Cortex of kidney (tissue), 1 donor: ENCODE measurements at places on chromosomes 16 and 17.

- no peak for DNase-seq
Observed at GRCh38 chr16:22316411-22316811, 19.2 kb downstream of the POLR3E start.

- no peak for DNase-seq
Observed at GRCh38 chr17:12730421-12730820, 58.9 kb upstream of the ARHGAP44 start.

DNA sequence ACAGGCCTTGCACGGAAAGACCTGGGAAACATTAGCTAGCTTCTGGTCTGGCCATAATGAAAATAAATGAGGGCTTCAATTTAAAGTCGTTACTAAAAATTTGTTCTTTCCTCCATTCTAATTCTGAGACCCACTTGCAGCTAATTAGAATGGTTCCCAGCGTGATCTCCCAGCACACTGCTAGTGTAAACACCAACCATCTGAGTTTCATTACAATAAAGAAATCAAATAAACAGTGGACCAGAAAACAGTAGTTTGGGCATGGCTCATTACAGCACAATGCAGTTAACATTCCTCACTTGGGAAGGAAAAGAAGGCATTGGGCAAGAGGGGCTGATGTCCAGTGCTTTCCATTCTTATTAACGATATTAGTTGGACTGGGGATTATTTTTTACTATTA is 410.9 kb upstream of the SOX9 start:
- DNase-seq: no peak

DNA sequence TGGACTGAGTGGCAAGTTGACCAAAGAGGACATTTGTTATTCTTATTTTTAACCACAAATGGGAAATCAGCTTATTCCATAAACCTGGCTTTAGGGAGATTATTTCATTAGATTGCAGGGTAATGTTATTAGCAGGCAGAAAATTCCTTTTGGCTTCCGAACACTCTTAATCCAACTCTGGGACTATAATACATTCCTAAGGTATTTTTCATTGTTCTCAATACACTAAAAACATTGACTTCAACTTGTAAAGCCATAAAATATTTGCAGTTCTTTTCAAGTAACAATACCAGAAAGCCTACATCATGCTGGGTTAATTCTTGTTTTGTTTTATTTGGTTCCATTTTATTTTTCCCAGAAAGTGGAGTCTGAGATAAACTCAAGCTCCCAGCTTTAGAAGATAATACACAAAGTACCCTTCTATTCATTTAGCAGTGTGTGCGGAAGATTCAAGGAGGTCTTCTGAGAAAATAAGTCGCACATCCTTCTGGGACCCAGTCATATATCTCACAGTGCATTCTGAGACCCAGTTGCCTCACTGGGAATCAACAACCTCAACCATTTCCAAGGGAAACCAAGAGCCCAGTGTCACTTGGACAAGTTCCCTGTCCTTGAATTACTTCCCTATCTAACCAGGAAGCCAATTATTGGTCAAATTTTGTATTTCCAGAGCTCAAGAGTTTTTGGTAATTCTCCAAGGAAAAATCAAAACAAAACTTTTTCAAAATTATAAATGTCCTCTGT is 389.6 kb upstream of the DYNLRB2 start:
- no peak for DNase-seq

GRCh38 chr16:65102326-65102725 is 19.5 kb downstream of the CDH11 start:
- no peak for DNase-seq

DNA sequence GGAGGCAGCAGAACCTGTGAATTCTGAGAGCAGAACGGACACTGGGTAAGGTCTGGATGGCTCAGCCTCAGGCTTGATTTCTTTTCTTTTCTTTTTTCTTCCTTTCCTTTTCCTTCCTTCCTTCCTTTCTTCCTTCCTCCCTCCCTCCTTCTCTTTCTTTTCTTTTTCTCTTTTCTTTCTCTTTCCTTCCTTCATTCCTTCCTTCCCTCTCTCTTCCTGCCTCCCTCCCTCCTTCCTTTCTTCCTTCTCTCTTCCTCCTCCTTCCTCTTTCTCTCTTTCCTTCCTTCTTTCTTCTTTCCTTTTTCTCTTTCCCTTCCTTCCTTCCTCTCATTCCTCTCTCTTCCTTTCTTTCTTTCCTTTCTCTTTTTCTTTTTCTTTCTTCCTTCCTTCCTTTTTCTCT is 38.0 kb downstream of the OR3A1 start:
- no peak for DNase-seq

- DNase-seq: no peak
Observed at GRCh38 chr17:49204516-49204915, 5.9 kb downstream of the GNGT2 start.

DNA sequence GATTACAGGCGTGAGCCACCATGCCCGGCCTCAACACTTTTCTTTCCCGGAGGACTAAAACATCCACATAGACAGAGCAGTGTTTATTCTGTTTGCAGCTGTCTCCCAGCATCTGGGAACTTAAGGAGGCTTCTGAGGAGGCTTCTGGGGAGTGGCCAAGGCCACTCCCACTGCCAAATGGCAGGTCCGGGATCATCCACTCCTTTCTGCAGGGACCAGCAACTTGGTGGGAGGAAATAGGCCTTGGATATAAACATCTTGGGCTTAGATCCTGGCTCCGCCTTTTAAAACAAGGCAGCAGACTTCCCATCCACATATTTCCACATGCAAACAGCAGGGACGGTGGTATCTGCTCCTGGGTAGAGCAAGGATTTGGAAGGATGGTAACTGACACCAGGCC is 14.1 kb upstream of the SPATA32 start:
- no peak for DNase-seq

GRCh38 chr17:47778184-47778635 is 43.4 kb downstream of the OSBPL7 start:
- DNase-seq: no peak

GRCh38 chr16:73697336-73697735 is 599.3 kb upstream of the PSMD7 start:
- no peak for DNase-seq

- no peak for DNase-seq
Observed at GRCh38 chr17:57136355-57136754, 51.3 kb downstream of the AKAP1 start.

DNA sequence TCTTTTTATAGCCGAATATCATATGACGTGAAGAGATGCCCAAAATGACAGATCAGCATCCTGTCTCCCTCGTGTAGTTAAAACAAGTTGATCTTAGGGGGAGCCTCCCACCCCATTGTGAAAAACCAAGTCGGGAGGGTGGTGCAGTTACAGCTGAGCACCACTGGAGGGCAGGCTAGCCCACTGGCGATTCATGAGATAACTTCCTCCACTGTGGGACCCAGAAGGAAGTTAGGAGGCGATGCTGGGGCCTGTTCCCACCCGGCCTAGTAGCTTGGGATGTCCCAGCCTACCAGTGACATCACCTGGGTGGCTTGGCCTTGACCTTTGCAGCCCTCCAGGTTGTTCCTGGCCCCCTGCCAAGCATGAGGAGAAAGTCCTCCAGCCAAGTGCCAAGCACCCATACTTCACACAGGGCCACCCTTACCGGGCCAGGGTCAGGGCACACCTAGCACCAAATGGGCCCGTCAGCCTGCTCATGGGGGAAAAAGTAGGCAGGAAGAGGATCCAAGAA is 8.1 kb upstream of the CPNE2 start:
- no peak for DNase-seq

GRCh38 chr17:81489012-81489997 is 23.3 kb downstream of the ACTG1 start:
- DNase-seq: no peak

DNA sequence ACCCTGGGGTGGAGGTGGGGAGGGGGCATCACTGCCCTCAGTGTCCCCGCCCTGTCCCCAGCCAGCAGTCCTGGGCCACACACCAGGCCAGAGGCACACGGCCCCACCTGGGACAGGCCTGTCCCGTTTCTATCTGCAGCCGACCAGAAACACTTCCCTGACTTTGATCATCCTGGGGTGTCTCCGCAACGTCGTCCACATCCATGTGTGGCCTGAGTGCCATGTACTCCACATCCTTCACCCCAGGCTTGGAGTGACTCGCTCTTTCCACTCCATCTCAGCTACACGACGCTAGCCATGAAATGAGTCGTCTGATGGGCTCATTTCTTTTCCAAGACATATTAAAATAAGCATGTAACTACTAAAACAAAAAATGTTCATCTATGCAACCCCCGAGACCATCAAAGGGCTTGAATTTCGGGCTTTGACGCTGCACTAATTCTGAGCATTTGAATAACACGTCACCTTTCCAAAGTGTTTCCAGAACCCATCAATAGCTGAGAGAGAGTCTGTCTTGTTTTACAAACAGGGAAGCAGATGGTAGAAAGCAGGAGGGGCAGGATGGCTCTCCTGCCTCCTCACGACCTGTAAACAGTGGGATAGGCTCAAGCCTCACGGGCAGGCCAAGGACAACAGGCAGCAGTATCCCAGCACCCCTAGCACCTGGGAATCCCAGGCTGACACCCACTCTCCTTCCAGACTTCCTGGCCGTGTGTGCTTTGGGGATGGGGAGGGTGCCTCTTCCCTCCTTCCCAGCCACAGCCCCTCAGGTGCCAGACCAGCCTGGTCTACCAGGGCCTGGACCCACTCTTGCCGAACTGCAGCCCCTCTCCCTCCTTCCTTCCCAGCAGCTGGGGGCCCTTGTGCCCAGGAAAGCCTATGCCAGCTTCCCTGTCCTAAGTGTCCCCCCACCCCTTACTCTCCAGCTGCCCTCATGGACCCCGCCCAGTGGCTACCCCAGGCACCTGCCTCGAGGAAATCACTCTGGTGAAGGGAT is 20.0 kb upstream of the RASD1 start:
- no peak for DNase-seq

- no peak for DNase-seq
Observed at GRCh38 chr17:72882426-72882825, 210.1 kb downstream of the SLC39A11 start.

DNA sequence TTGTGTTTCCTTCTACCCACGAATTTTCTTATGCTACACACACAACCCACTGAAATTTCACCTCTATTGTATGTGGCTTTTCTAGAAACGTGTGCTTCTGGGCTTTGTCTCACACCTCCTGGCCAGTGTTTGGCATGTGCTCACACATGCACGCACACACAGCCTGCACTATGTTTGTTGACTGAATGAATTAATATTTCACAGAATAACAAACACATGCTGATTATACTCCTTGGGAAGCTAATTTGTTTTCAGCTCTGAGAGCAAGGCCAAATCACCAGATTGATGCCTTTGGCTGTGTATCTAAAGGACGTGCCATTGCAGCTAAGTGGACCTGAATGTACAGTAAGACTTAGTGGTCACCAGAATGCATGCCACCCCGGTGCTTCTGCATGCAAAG is 210.7 kb downstream of the WWOX start:
- DNase-seq: no peak

DNA sequence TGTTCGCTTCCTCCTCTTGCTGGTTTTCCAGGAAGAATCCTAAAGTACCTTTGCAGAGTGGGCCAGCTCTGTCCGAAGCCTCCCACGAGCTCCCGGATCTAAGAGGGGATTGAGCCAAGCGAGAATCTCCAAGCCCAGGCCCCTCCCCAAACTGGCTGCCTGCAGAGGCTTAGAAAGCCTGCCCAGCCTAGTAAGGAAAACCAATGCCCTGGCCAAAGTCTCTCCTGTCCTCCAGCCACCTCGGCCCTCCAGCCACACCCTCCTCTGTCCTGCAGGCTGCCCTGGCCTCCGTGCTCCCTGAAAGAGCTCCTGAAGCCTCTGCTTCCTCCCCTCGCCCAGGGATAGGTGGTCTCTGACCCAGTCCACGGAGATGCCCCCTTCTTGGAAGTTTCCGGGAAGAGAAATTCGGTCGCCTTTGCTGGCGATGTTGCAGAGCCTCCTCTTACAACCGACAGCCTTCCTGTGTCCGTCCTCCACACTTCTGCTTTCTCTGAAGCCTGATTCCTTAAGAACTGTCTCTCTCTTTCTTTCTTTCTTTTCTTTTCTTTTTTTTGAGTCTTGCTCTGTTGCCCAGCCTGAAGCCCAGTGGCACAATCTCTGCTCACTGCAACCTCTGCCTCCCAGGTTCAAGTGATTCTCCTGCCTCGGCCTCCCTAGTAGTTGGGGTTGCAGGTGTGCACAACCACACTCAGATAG is 54.9 kb upstream of the TOB1 start:
- DNase-seq: no peak

DNA sequence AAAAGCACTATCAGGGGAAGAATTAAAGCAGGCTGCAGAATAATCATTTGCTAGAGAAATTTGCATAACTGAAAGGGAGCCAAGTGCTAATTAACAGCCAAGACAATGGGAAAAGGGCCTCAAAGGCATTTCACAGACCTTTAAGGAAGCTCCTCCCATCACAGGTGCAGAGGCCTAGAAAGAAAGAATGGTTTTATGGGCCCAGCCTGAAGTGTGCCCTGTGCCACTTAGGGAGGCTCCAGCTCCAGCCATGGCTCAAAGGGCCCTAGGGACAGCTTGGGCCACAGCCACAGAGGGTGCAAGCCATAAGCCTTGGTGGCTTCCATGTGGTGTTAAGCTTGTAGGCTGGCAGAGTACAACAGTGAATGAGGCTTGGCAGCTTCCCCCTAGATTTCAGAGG is 50.1 kb downstream of the RNF112 start:
- no peak for DNase-seq

- no peak for DNase-seq
Observed at GRCh38 chr17:79947351-79948031, 88.2 kb downstream of the TBC1D16 start.
